ENCODE measurements at places on chromosomes 7 and 10. TPM values are rescaled to one million over a fixed set of nuclear protein-coding genes. Genes with fewer than 3 reads are reported as not detected.

The SP4 gene
- 4.8 TPM for total RNA-seq

The PNLIPRP2 gene
- not detected for total RNA-seq

The ADARB2 gene
- not detected for total RNA-seq

The PDZD7 gene
- total RNA-seq, result 5.5 TPM

The SLC26A3 gene
- total RNA-seq, result not detected

The TCF7L2 gene
- total RNA-seq, result 3.7 TPM

The COL28A1 gene
- total RNA-seq, result 0.17 TPM

The TMED4 gene
- 121 TPM for total RNA-seq

The TRIL gene
- total RNA-seq, result 1.8 TPM

The IKZF5 gene
- total RNA-seq, result 3.8 TPM

The IL2RA gene
- not detected for total RNA-seq

The BLOC1S2 gene
- total RNA-seq, result 40.3 TPM

The LRRN3 gene
- 7.4 TPM for total RNA-seq

The COBL gene
- not detected for total RNA-seq

The CHST15 gene
- 1.7 TPM for total RNA-seq

The MAGI2 gene
- 9.8 TPM for total RNA-seq

The SEM1 gene
- total RNA-seq, result 59.2 TPM

The PARG gene
- total RNA-seq, result 32.9 TPM

The BAZ1B gene
- total RNA-seq, result 52.7 TPM

The ZFAND2A gene
- 12.2 TPM for total RNA-seq

The CYP3A4 gene
- not detected for total RNA-seq

The SPDYE8 gene
- total RNA-seq, result not detected

The FRMD4A gene
- total RNA-seq, result 114 TPM

The NRF1 gene
- 14.6 TPM for total RNA-seq

The ZNF503 gene
- 19.7 TPM for total RNA-seq

The RAPGEF5 gene
- 35.8 TPM for total RNA-seq

The CLDN15 gene
- 3.1 TPM for total RNA-seq

The LIPK gene
- not detected for total RNA-seq

The SNCG gene
- total RNA-seq, result 13.0 TPM

The NUTM2E gene
- total RNA-seq, result not detected

The CPVL gene
- total RNA-seq, result 0.20 TPM

The DNAJC30 gene
- 3.5 TPM for total RNA-seq

The SPDYE9 gene
- total RNA-seq, result not detected

The CRYGN gene
- not detected for total RNA-seq

The GPER1 gene
- total RNA-seq, result 3.2 TPM

The CHN2 gene
- total RNA-seq, result not detected

The ABCB4 gene
- 0.99 TPM for total RNA-seq

The CNNM1 gene
- 0.17 TPM for total RNA-seq

The SCIN gene
- total RNA-seq, result 0.23 TPM

The SPDYE16 gene
- not detected for total RNA-seq

The GIMAP2 gene
- total RNA-seq, result 0.43 TPM

The ATG9B gene
- 1.2 TPM for total RNA-seq

The CPA4 gene
- 140 TPM for total RNA-seq

The AOAH gene
- total RNA-seq, result not detected

The EPHA1 gene
- not detected for total RNA-seq

The DNTT gene
- not detected for total RNA-seq

Data from smooth muscle cell of the pulmonary artery (primary cell).